ENCODE measurements at places on chromosomes 1 and 21.

DNA sequence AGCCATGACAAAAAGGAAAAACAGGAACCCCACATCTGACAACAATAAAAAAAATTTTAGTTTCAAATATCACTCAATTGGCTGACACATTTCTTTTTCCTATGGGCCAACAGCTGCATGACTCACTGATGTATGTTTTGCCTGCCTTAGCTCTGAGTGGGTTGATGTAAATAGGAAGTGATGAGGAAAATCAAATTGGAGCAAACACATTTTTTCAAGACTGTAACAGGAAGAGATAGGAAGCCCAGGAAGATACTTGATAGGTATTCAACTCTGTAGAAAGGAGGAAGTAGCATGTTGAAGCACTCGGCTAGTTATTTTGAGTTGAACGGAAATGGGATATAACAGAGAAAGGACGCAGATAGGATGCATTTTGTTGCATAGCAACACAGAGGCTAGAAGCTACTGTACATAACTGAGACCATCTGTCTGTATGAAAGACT, 168.0 kb upstream of the NR5A2 start:
- DNase-seq = no peak

DNA sequence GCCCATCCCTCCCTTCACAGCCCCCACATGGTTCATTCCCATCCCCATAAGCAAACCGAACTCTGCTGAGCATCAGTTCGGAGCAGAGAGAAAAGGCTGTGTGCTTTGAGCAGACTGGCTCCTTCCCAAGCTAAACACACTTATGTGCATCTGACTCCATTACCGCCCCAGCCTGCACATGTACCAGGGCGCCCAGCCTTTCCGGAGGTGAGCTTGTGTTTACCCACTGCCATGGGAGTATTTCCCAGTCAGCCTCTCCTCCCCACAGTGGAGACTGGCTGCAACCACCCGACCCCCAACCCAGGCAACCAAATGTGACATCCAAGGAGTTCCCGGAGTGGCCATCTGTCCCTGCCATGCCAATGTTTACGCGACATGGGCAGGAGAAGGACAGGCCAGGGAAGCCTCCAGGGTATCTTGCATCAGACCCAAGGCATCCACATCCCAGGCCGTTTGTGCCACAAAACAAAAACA, 9.4 kb downstream of the TIAM1 start:
- DNase-seq = no peak

GRCh38 chr1:106846656-106847055, 209.8 kb upstream of the PRMT6 start:
- DNase-seq = no peak

DNA sequence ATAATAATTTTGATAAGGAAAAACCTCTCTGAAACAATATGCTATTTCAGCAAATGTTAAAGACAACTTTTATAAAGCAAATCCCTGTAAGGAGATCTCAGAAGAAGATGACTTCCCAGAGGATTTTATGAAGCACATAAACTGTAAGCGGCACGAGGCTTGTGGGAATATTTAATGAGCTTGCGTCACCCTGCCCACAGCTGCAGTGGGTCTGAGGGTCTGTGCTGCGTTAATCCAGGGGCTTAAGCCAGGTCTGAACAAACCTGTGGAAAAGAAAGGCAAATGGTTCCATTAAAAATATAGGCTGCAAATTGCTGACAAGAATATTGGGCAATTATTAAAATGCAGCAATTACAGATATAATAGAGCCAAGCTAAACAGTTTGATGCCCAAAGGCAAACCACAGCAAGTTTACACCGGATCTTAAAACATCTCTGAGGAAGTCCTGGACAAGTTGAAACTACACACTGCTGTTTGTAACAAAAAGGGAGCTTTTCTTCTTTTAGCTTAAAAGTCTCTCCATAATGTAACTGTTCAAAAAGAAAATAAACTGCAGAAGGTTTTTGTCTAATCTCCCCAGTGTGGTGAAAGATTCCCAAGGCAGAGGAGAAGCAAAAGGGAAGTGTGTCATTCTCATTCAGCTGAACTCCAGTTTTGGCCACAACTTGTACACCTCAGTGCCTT, 21.8 kb downstream of the TGFBR3 start:
- no peak for DNase-seq

GRCh38 chr1:21828075-21828474, 16.0 kb downstream of the LDLRAD2 start:
- DNase-seq = no peak

DNA sequence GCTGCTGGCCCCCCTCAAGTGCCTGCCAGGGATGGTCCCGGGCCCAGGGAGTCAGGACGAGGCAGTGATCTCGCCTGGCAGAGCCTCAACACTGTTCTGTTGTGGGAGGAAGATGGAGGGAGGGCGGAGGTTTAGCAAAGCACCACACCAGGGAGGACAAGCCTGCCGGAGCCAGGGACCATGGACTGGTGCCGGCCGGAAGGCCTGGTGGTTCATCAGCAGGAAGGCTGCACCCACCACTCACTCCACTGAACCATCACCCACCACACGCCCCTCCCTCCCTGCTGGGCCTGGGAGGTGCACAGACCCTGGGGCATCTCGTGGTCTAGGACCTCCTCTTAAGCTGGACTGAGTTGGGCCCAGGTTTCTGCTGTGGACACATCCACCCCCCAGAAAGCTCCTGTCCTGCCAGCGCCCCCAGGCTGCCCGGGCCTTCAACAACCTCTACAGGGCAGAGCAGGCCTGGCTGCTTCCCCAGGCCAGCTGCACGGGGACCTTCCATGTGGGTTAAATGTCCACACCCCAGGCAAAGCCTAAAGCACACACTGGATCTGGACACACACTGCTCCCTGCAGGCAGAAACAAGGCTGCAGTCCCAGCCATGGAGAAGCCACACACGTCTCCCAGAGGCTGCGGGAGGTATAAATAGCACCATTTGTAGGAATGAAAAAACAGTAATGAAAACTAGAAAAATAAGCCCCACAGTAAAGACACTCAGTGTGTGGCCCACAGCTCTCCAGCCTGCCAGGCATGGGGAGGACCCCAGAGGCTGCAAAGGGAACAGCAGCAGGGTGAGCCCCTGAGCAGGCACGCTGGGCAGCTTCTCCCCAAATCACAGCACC, 10.4 kb upstream of the TMEM240 start:
- no peak for DNase-seq

GRCh38 chr21:43689556-43690337, 29.2 kb upstream of the PDXK start:
- DNase-seq = no peak

Measured in activated CD4-positive, CD25-positive, alpha-beta regulatory T cell treated with anti-CD3 and anti-CD28 coated beads, Interleukin-2, amount 50 U/mL, for 16 hours (primary cell).